ENCODE measurements at places on chromosomes 16 and 17.

GRCh38 chr17:63358956-63359355, 87.2 kb downstream of the CYB561 start:
- no peak for DNase-seq

DNA sequence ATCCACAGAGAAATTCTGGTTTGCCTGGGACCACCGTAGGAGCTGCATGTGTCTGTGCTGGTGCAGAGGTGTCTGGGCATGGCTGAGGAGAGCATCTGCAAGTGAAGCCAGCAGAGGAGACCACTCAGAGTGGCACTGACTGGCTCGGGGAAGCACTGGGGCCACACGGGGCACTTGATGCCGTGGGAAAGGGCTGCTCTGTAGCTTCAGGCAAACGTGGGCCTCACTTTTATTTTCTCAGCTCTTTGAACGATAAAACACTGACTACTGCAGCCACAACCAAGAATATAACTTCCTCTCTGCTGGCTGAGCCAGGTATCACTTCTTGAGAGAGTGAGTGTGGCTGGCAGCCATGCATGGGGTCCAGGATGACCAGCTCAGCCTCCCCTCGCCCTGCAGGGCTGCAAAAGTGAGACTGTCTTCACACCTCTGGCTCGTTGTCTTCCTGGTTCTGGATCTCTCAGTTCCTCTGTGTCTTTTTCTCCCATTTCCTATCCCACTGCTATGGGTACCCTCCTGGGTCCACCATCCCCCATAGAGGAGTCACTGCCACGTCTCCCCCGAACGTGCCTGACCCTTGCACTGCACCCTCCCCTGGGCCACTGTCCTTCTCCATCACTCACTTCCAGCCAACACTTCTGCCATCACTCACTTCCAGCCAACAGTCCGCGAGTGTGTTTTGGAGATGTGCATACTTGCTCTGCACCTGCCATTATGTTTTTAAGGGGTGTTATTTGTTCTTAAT, 201.4 kb upstream of the CHMP6 start:
- no peak for DNase-seq

DNA sequence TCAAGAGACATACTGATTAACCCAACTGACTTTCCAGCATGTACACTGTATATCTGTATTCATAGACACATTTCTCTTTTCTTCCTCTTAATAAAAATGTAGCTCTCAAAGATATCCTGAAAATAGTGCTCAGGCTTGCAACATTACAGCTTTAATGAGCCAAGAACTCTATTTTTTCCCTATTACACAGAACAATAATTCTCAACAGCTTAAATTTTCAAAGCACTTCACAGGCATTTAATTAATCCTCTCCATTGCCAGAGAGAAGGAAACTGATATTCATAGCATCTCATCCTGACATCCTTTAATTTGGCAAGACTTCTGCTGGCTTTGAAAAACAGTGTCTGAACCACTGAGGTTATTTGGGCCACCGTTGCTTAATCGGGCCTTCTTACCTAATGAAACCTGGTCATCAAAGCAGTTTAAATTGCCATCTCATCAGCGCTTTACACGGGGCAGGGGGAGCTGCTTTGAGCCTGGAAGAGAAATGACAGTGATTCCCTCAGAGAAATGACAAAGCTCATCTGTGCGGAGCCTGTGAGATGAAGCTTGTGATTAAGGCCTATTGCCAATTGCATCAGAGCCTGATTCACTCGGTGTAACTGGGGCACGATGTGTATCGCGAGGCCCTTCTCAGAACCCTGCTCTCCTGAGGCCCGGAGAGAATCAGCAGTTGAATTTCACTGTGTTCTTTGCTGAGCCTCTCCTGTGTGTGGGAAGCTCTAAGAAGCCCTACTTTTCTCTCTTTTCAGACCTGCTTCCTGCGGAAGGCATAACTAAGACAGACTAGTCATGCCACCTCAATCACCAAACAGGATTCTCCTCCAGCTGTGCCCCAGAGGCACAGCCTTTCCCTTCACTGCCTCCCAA, 8.5 kb upstream of the SIAH1 start:
- DNase-seq, result peak; percentile 64

DNA sequence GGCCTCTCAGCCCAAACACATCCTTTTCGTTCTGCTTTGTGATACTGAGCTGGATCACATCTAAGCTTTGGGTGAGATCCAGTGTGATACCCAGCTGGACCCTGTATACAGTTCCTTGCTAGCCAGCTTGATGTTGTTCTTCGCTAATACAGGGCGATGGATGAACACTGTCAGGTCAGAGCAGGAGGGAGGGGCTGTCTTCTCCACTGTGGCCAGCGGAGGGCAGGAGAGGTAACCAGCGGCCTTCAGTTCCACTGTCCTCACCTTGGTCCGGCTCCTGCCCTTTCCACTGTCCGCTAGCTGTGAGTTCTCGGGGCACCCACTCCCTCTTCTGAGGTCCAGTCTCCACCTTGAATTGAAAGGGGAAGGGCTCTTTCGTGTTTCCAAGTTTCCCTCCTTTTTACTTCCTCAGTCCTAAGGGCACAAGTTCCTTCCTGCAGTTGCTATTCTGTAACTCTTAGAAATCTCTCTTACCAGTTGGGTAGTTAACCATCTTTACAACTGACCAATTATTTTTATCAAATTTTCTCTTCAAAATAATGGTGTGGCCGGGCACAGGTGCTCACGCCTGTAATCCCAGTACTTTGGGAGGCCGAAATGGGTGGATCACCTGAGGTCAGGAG, 3.0 kb upstream of the ZNF213 start:
- peak; percentile 59 for DNase-seq

GRCh38 chr16:6977291-6977690, 355.4 kb upstream of the RBFOX1 start:
- DNase-seq, result no peak

- DNase-seq, result no peak
Observed at GRCh38 chr17:5354310-5354709, 65.2 kb downstream of the NUP88 start.

- no peak for DNase-seq
Observed at GRCh38 chr16:80599466-80599865, 58.7 kb downstream of the DYNLRB2 start.

DNA sequence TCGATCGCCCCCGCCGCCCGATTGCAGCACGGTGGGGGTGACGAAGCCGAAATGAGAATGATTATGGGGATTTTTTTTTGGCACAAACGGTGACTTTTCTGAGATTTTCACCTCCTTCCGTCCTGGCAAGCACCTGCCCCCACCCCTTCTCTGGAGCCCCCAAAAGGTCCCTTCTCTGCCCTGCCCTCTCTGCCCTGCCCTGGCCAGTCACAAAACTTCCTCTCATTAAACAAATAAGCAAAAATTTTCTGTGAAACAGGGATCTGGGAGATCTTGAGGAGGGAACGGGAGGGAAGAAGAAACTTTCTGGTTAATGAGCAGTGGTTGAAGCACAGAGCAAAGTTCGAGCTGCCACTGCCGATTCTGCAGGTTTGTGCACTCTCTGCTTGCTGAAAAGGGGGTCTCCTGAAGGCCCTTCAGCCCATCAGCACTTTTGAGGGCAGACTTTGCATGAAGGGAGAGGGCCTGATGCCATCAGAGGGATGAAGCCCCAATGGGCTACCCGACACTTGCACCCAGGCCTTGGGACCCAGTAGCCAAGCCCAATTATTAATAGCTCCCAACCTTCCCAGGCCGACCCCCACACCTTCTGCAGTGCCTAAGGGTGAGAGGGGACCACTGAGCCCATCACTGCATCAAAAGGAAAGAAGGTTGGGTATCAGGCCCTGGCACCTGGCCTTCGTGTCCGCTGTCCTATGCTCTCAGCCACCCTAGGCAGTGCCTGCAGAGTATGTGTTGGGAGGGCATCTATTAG, 1.0 kb upstream of the HOXB8 start:
- no peak for DNase-seq

- DNase-seq, result no peak
Observed at GRCh38 chr16:23682181-23682580, 3.5 kb downstream of the PLK1 start.

GRCh38 chr17:53314521-53314920, 508.2 kb upstream of the KIF2B start:
- DNase-seq, result no peak

GRCh38 chr17:3683054-3683511, 12.9 kb downstream of the P2RX5 start:
- peak; percentile 61 for DNase-seq

GRCh38 chr17:82664276-82664575, 16.0 kb upstream of the WDR45B start:
- no peak for DNase-seq

DNA sequence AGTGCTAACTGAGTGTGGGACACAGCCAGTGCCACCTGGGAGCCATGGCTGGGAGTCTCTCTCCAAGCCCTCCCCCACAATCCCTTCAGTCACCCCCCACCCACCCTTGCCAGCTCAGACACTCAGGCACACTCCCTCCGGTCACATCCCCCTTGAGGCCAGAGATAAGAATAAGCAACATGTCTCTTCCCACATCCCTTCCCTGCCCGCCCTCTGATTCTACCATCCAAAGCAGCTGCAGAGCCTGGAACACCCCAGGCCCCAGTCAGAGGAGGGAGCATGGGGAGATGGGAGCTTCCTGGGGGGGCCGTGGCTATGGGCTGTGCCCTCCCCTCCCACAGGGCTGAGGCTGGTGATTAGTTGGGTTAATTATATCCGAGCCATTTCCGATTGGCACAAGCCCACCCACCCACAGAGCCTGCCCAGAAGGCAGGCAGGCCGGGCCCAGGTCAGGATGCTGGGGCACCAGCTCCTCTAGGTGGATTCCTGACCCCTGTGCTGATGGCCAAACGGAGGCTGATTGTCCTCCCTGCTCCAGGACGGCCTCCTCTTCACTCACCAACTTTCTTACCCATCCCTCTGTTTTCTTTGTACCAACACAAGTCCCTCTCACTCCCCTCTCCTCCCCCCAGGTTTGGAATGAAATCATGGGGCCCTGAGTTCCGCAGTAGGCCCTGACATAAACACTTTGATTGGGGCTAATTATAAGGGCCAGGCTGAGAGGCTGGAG, 28.6 kb upstream of the MEIOC start:
- peak; percentile 58 for DNase-seq

GRCh38 chr17:28957992-28958355, 6.7 kb upstream of the PHF12 start:
- no peak for DNase-seq

DNA sequence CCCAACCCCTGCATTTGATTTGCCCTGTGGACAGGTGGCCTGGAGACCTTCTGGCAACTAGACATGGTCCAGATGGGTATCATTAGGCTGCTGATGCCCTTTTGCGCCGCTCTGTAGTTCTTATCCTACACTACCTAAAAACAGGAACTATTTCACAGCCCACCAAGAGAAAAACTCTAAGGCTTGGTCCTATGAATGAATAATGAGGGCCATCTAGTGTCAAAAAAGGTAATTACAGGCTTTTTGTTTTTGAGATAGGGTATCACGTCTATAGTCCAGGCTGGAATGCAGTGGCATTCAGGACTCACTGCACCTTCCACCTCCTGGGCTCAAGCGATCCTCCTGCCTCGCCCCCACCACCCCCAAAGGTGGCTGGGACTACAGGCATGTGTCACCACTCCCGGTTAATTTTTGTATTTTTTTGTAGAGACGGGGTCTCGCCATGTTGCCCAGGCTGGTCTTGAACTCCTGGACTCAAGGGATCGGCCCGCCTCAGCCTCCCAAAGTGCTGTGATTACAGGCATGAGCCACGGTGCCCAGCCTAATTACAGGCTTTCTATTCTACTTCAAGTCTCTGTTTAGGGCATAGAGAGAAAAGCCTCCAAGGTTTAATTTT, 20.9 kb downstream of the COIL start:
- peak; percentile 70 for DNase-seq

DNA sequence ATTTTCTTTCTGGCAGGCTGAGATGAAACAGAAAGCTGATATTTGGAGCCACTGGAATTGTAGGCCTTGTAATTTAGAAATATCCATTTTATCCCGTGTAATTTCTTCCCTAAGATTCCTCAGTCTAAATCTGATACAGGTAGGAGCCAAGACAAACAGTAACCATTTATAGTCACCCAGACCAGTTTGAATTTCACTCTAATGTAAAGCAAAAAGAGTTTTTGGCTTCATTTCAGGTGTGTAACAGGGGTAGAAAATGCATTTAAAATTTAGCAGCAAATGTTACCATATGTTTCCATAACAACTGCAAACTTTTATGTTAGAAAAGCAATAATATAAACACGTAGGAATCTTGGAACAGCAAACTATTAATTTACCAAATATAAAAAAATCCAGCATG, 249.4 kb downstream of the FTO start:
- no peak for DNase-seq

- DNase-seq, result no peak
Observed at GRCh38 chr16:85800321-85800669, 800 bp downstream of the COX4I1 start.

GRCh38 chr17:5913641-5914040, 156.5 kb upstream of the WSCD1 start:
- no peak for DNase-seq

- no peak for DNase-seq
Observed at GRCh38 chr17:43912635-43913304, 5.4 kb upstream of the MPP2 start.

GRCh38 chr17:13822700-13823099, 221.0 kb upstream of the HS3ST3A1 start:
- DNase-seq, result peak; percentile 39

- DNase-seq, result no peak
Observed at GRCh38 chr16:1990351-1991134, 773 bp downstream of the SYNGR3 start.

DNA sequence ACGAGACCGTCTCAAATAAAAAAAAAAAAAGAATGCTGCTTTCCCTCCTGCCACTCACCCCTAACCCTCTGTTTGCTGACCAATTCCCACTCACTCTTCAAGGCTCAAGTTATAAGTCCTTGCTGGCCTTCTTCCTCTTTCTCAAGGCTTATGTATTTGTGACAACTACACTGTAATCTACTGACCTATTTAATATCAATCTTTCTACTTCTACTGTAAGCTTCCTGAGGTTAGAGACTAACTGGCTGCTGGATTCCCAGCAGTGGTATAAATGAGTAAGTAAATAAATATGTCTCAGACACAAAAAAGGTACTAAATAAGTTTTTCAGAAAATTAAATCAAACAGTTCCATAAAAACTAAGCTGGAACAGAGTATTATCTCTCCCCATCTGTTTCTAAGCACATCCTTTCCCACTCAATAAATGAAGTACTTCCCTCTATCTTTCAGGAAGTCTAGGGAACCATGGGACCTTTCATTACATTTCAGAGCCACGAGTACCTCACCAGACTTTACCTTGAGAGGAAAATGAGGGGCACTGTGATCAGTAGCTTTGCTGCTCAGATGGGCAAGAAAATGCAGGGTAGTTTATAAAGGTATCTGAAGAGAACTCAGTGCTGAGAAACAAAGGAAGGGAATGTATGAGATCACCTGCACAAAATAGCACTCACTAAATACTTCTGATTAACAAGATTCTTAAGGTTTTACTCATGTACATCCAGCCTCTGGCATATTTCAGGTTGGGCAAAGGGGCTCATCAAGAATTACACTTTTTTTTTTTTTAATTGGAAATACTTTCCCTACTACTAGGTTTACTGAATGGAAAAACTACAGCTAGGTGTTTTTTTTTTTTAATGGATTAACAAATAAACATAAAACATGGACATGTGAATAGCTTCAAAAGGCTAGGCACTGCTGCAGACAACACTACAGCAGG, 10.8 kb downstream of the SSH2 start:
- no peak for DNase-seq

GRCh38 chr17:44952946-44953475, 5.4 kb upstream of the KIF18B start:
- no peak for DNase-seq
